ENCODE measurements at places on chromosomes 13 and 19.

GRCh38 chr19:18307271-18307681 is 15.6 kb downstream of the LSM4 start:
- DNase-seq, result no peak

GRCh38 chr13:50927701-50928100 is 18.1 kb downstream of the RNASEH2B start:
- no peak for DNase-seq

DNA sequence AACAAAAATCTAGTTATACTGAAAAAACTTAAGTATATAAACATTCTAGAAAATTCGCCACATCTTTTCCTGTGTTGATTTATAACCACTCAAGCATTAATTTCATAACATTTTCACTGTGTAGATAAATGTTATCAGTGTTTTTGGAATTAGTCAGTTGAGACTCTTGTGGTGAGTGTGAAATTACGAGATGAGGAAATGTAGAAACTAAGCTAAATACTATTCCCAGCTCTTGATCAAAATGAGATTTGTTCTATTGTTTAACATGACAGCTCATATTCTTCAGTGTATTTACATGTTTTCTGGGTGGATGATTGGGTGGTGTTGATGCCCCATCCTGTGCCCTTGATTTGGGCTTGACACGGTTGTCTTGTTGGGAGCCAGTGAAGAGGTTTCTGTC is 406.8 kb downstream of the DACH1 start:
- DNase-seq, result no peak

GRCh38 chr13:62879071-62879470 is 1463.4 kb upstream of the PCDH20 start:
- no peak for DNase-seq

DNA sequence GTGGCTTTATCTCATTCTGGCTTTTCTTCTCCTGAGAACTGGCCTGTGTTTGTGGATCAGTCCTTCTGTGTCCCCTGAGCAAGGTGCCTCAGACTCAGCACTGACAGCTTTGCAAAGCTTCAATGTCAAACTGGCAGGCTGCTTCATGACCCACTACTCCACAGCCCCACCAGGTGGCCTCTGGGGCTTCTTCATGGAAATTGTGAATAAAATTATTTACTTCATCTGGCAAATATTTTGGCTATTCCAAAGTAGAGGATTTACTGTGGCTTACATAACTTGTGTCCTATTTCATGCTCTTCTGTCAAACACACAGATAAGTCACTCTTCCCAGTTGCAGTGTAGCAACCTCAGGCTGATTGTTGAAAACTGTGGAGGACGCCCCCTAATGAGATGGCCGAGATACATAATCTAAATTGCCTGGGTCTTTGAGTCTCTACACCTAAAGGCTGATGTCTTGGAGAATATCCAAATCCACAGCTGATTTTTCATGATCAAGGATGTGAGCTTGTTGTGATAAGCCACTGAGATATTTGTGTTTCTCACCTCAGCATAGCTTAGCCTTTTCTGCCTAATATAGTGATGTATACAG is 721.9 kb upstream of the SLC10A2 start:
- DNase-seq, result peak; percentile 11

DNA sequence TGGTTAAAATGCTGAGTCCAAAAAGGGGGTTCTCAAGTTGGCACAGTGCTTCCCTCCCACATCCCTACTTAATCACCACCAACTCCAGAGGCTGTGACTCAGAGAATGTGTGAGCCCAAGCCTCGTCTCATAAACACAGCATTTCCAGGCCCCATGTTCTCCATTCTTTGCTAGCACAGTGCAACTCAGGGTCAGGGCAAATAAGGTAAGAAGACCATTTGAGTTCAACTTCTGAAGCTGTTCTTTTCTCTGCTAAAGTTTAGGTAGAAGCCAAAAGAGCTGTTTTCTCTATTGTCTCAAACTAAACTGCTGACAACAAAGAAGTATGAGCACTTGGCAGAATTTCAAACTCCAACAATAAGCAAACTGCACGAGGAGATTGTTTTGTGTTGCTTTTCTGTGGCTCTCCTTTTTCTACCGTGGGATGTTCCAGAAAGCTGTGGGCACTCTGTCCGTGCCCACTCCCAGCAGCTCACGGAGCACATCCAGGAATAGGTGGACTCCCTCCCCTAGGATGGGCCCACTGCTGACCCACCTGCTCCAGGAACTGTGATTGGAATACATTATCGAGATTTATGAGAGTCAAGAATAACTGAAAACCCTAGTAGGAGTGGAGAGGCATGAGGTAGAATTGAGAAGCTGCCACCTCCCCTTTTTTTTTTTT is 494.3 kb downstream of the COG6 start:
- DNase-seq, result no peak

DNA sequence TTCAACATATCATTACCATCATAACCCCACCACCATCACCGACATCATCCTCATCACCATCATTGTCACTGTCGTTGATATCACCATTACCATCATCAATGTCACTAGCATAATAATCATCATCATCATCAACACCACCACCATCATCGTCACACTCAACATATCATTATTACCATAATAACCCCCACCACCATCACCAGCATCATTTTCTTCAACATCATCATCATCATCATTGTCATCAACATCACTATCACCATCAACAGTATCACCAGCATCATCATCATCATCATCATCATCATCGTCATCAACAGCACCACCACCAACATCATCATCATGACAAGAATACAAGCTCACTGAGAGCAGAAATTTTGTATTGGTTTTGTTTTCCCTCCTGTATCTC is 83.8 kb downstream of the MBD3L1 start:
- DNase-seq, result no peak

Measured in small intestine (tissue), 16 donors.